Motor neuron (in vitro differentiated cells): ENCODE measurements at places on chromosomes 2 and 18.
A peak's percentile ranks its signal among the peaks of the same experiment; 100 is the strongest.

DNA sequence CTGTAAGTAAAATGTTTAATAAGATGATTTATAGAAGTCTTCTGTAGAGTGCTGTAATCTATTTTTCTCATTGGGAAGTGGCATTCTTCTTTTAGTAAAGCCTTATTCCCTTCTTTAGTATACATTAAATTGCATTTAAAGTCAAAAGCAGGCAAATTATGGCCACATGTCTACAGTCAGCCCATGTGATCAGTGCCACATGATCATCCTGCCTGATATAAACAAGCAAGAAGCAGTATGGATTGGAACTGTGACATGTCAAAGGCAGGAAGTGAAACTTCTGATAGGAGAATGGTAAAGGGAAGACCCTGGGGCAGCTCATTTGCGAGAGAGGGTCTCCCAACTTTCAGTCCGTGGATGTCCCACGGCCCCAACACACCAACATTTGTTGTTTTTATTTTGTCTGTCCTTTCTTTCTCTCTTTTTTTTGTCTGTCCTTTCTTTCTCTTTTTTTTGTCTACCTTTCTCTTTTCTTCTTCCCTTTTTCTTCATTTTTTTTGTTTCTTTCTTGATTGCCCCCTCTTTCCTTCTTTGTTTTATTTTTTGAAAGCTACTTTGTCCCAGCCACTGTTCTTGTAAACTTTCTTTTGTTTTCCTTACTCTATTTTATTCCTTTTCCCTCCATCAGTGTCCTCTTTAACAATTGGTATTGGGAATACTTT is 154.9 kb downstream of the DTNA start:
- no peak for ATAC-seq

GRCh38 chr2:110805894-110806452 is 73.6 kb downstream of the ACOXL start:
- no peak for ATAC-seq

- peak; percentile 34 for ATAC-seq
Measured at GRCh38 chr2:71455741-71456569, 2.6 kb downstream of the DYSF start.

DNA sequence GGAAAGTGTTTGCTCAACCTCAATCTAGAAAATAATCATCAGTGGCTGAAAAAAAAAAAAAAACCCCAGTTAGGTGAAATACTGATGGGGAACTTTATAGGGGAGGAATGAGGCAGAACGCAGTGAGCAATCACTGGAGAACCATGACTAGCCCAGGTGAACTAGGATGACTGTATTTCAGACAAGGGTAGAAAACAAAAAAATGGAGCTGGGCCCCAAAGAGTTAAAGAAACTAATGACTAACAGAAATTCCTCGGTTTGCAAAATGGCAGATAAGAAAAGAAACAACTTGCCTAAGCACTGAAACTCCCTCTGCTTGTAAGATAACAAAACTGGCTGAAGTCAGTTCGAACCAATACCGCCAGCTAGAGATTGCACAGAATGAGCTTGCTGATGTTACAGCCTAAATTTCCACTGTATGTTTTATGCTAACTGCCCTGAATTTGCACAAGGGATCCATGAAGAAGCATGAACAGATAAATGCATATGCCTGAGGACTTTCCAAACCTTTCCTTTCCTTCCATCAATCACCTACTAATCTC is 245.9 kb downstream of the METTL4 start:
- no peak for ATAC-seq

- no peak for ATAC-seq
Measured at GRCh38 chr2:35415282-35415681, 940.3 kb upstream of the CRIM1 start.

GRCh38 chr18:40789286-40789685 is 1165.7 kb upstream of the PIK3C3 start:
- no peak for ATAC-seq

DNA sequence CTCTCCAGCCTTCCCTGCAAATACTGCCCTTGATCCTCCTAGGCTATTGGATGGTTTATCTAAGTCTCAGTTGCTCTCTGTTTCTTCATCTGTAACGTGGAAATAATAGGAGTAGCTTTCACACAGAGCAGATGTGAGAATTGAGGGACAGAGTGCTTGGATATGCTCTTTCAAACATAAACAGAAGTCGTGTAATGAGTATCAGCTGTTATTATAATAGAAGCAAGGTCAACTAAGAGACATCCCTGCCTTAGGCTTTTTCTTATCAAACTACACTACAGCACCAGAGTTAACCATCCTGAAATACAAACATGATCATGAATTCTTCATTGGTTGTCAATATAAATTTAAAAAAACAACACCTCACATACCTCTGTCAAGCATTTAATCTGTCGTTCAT is 138.2 kb downstream of the DOK6 start:
- ATAC-seq: no peak

DNA sequence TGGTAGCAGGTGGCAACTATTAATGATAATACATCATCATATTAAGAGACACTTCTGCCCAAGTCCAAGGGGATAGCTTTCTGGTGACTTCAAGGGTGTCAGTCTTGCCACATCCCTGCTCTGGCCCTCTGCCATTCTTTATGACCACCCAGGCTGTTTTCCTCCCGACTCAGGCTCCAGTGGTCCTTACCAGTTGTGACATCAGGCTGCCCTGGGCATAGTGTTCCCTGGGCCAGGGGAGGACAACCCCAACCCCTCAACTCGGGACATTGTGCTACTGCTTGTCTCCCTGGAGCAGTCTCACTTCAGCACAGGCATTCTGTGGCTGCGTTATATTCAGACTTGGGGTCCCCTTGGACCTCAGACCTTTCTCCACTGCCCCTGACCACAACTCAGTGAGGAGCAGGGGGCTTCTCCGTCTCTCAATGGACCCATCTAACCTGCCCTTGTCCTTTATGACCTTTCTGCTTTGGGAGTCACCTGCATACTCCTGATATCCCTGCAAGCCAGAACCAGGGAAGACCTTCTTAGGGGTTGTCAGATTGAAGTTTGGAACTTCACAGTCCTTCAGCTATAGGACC is 12.8 kb downstream of the DNAJB2 start:
- ATAC-seq: no peak

- no peak for ATAC-seq
Measured at GRCh38 chr2:144084114-144084661, 435.7 kb downstream of the ZEB2 start.

- ATAC-seq: no peak
Measured at GRCh38 chr2:210657874-210658273, 101.5 kb downstream of the CPS1 start.

- ATAC-seq: no peak
Measured at GRCh38 chr18:72667932-72668331, 123.8 kb upstream of the CBLN2 start.

GRCh38 chr2:203750346-203751068 is 44.1 kb downstream of the CD28 start:
- ATAC-seq: no peak

DNA sequence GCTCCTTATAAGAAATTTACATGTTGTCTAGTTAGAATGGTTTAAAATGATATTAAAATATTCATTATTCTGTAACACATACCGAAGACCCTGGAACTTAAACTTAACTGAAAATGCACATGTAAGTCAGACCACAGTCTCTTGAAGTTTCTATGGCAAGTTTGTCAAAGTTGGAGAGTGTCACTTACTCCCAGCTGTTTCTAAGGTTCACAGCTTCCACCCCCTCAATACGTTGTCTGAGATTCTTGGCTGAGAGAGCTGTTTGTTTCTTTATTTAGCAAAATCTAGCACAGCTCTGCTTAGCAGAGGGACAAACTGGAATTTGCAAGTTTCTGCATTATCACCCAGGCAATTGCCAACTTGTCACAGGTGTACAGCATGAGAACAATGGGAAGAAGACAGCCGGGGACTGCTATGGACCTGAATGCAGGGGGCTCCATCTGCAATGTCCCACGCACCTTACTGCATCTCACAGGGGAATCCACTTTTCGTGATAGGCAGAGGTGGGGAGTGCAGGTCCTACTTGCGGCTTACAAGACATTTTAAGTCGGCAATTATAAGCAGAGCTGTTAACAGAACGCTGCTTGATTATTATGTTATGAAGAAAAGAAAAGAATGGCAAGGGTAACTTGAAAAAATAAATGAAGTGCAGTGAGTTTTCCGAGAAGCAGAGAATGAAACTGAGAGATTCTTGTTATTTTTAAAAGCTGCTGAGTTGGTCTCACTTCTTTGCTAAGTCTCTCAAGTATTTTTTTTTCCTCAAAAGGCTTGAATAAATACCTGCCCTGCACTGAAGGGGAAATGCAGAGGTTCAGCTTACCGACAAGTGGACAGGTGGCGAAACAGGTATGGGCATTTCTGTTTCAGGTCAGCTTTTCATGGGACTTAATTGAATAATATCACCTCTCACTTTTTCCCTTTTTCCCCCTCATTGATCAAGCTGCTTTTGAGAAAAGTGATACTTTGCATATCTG is 1072.1 kb upstream of the FANCL start:
- no peak for ATAC-seq

DNA sequence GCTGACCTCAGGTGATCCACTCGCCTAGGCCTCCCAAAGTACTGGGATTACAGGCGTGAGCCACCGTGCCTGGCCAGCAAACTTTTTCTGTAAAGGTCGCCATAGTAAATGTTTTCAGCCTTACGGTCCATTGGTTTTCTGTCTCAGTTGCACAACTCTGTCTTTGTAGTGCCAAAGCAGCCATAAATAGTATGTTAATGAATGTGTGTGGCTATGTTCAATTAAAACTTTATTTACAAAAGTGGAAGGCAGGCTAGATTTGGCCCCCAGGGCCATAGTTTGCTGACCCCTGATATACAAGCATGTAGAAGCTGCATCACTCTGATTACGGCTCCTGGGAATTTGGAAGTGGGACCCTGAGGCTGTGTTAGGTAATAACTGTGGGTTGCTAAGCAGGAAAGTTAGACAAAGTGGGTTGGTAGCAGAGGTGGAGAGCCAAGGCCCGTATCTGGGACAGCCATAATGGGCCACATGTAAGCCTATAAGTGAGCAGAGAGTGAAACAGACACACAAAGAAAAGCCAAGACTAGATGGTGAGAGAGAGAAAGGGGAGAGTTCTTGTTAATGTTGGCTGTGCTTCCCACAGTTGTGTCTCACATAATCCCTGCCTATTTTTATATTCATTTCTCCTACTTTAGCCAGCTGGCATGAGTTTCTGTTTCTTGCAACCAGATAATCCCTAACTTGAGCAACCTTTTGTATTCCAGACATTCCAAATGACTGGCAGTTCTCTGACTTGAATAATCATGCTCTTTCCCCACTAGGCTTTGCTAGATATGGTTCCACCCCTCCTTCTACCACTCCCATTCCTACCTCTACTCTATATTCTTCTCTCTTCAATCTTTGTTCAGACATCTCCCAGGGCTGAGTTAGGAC is 223.3 kb upstream of the STON1 start:
- ATAC-seq: no peak
